ENCODE measurements at places on chromosomes 1 and 21. TPM values are rescaled to one million over a fixed set of nuclear protein-coding genes. Genes with fewer than 3 reads are reported as not detected.

DNA sequence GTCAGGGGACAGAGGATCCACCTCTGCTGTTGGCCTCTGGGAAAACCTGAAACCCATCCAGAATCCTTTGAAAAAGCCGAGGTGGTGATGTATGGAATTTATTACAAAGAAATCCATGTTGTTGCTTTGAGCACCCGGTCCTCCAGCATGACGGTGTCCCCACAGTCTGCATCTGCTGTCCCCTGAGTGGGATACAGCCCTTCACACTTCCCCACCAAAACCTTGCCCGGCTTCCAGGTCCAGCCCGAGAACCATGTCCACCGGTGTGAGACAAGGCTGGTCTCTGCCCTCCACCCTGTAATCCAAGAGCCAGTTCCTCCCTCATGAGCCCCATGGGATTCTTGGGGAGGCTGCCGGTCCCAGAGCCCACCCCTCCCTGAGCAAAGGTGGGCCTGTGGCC, 70.5 kb downstream of the STUM start:
- no peak for DNase-seq

DNA sequence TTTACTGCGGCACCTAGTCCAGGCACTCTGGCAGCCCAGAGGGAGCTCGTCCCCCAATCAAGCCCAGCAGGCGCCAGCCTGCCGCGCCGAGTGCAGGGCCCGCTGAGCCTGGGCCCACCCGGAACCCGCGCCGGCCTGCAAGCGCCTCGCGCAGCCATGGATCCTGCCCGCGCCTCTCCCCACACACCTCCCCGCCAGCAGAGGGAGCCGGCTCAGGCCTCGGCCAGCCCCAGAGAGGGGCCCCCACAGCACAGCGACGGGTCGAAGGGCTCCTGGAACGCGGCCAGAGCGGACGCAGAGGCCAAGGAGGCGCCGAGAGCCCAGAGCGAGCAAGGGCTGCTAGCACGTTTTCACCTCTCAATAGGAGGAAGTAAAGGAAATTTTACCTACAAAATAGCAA, 767.0 kb downstream of the MRPL39 start:
- DNase-seq, result no peak

GRCh38 chr1:223794136-223794880, 51.4 kb downstream of the TP53BP2 start:
- DNase-seq, result no peak

The CLCA4 gene
- not detected for total RNA-seq

The ALX3 gene
- not detected for total RNA-seq

All from endothelial cell (in vitro differentiated cells).